ENCODE measurements at places on chromosomes 16 and 17.

GRCh38 chr17:1212946-1213345, 33.2 kb upstream of the ABR start:
- H3K36me3 ChIP-seq = no peaks in the 10 kb centered on the region
- no peak overlapping the region for H3K4me3 ChIP-seq
- H3K27me3 ChIP-seq = peaks cover 39% of the 10 kb centered on the region
- H3K4me1 ChIP-seq = no peaks in the 10 kb centered on the region
- no peak for DNase-seq

DNA sequence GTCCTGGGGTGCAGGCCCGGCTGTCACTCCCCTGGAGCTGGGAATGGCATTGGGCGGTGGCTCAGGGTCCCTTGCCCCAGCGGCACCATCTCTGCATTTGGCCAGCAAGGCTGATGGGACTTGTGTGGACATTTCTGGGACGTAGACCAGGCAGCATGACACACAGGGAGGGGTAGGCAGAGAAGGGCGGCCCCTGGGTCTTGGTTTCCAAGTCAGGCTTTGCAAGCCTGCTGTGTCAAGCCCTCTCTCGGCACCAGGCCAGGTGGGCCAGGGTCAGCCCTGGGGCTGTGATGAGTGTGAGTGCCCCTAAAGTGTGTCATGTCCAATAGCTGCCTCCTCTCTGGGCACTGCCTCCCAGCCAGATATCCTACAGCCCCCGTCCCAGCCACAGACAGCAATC, 335.2 kb downstream of the SEC14L1 start:
- no peaks in the 10 kb centered on the region for H3K36me3 ChIP-seq
- no peaks in the 10 kb centered on the region for H3K27me3 ChIP-seq
- H3K4me3 ChIP-seq = no peak overlapping the region
- H3K27ac ChIP-seq = peak overlapping the region; percentile 91
- no peak for DNase-seq

- no peaks in the 10 kb centered on the region for H3K36me3 ChIP-seq
- no peaks in the 10 kb centered on the region for H3K27me3 ChIP-seq
- no peak overlapping the region for H3K4me3 ChIP-seq
- H3K4me1 ChIP-seq = no peaks in the 10 kb centered on the region
- DNase-seq = no peak
- H3K27ac ChIP-seq = no peak overlapping the region
Measured at GRCh38 chr16:19210280-19210924, 42.4 kb downstream of the SYT17 start.

DNA sequence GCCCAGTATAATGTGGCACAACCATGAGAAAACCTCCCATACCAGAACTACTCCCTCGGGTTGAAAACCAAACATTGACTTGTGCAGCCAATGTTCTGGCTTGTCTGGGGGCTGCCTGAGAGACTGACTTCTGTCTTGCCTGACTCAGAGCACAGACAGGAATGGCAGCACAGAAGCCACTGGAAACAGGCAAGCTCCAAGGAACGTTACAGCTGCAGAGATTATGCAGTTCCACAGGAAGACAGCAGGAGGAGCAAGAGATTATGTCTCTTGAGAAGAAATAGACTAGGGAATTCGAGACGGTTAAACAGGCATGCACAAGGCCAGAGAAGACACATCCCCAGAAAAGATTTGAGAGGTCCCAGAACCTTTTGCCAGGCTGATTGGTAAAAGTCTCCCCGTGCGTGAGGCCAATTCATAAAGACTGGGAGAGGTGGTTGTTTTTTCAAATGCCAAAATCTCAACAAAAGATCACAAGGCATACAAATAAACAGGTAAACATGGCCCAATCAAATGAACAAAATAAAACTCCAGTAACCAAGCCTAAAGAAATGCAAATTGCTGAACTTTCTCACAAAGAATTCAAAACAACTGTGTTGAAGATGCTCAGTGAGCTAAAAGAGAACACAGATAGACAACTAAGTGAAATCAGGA, 90.6 kb upstream of the CDH5 start:
- no peak for DNase-seq
- H3K36me3 ChIP-seq = no peaks in the 10 kb centered on the region
- peaks cover 10% of the 10 kb centered on the region for H3K4me1 ChIP-seq
- no peaks in the 10 kb centered on the region for H3K27me3 ChIP-seq

- peaks cover 22% of the 10 kb centered on the region for H3K4me1 ChIP-seq
- H3K4me3 ChIP-seq = peak overlapping the region; percentile 76
- peaks cover 8% of the 10 kb centered on the region for H3K36me3 ChIP-seq
- DNase-seq = no peak
- H3K27ac ChIP-seq = peak overlapping the region; percentile 96
Measured at GRCh38 chr17:50533720-50534148, 1.2 kb downstream of the EPN3 start.

GRCh38 chr16:10679921-10680320, 14.8 kb downstream of the TEKT5 start:
- H3K36me3 ChIP-seq = no peaks in the 10 kb centered on the region
- no peaks in the 10 kb centered on the region for H3K27me3 ChIP-seq
- no peak overlapping the region for H3K4me3 ChIP-seq
- H3K4me1 ChIP-seq = peaks cover 10% of the 10 kb centered on the region
- no peak for DNase-seq

GRCh38 chr17:15361151-15361550, 19.8 kb upstream of the TEKT3 start:
- H3K4me1 ChIP-seq = no peaks in the 10 kb centered on the region
- no peaks in the 10 kb centered on the region for H3K36me3 ChIP-seq
- H3K4me3 ChIP-seq = no peak overlapping the region
- no peak overlapping the region for H3K27ac ChIP-seq
- no peak for DNase-seq

DNA sequence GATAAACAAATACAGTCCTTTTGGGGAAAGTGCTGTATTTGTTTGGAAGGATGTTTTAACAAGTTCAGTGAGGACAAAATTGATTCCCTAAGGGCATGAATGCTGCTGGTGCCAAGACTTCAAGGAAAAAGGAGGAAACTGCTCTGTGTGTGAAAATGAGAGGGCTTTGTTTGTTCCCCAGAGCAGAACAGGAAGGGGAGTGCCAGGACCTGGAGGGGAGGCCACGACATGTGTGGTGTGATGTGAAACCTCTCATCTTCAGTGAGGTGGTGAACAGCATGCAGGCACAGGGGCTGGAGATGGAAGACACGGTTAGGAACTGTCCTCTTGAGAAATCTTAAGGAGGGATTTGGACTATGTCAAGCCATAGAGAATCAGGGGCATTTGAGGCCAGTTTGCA, 46.6 kb upstream of the GRIN2A start:
- H3K27ac ChIP-seq = no peak overlapping the region
- H3K27me3 ChIP-seq = no peaks in the 10 kb centered on the region

- no peaks in the 10 kb centered on the region for H3K36me3 ChIP-seq
- no peak for DNase-seq
- peak overlapping the region; percentile 23 for H3K4me3 ChIP-seq
- no peaks in the 10 kb centered on the region for H3K27me3 ChIP-seq
- peaks cover 17% of the 10 kb centered on the region for H3K4me1 ChIP-seq
- no peak overlapping the region for H3K27ac ChIP-seq
Measured at GRCh38 chr17:42107597-42108576, 4.6 kb downstream of the DHX58 start.

- no peak overlapping the region for H3K4me3 ChIP-seq
- peaks cover 14% of the 10 kb centered on the region for H3K36me3 ChIP-seq
- peaks cover 44% of the 10 kb centered on the region for H3K4me1 ChIP-seq
- DNase-seq = no peak
- no peaks in the 10 kb centered on the region for H3K27me3 ChIP-seq
Measured at GRCh38 chr17:45077643-45078042, 16.5 kb downstream of the NMT1 start.

DNA sequence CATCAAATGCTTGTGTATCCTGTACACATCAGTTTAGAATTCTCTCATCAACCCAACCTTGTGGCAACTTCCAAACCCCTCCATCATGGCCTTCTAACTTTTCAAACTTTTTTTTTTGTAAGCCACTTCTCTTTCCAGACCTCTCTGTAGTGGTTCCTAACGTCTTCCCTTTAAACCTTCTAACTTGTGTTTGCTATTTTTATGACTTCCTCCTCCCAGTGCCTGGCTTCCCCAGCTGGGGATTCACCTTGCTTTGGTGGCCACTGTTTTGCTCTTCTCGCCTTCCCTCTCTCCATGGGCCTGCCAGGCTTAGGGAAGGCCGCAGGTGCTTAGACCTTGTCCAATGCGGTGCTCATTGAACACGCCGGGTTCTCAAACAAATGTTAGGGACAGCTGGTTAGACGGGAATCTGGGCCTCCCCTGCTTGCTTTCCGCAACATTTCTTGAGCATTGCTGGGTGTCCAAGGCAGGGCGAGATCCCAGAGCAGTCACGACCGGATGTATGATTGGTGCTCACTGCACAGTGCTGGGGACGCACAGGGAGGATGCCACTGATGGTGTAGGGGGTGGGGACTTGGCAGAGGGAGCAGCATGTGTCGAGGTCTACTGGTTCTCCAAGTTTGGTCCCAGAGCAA, 1.1 kb upstream of the XYLT2 start:
- no peaks in the 10 kb centered on the region for H3K36me3 ChIP-seq
- peaks cover 20% of the 10 kb centered on the region for H3K4me1 ChIP-seq
- H3K4me3 ChIP-seq = no peak overlapping the region
- DNase-seq = no peak

DNA sequence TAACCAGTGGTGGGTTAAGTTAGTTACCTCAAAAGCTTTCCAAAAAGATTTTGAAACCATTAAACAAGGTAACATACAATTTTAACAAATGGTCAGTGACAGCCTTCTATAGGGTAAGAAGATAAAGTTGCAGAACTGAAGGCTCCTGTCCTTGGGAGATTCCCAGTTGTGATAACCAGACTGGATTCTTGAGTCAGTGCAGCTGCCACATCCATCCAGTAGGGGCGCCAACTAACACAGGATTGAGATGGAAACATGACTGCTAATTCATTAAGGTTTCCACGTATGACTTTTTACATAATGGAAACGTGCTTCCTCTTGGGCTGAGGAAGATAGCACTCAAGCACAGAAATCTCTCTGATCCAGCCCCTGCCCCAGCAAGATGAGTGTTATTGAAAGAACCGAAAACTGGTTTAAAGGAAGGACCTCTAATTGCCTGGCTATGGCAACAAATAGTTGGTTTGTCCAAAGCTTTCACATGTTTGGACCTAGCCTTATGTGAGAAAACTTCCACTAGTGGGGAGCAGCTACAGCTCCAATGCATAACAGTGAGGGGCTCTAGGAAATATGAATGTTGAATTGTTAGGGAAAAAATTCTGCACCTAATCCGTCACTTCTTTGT, 269.8 kb upstream of the MYOCD start:
- H3K4me1 ChIP-seq = no peaks in the 10 kb centered on the region
- H3K27me3 ChIP-seq = no peaks in the 10 kb centered on the region
- no peaks in the 10 kb centered on the region for H3K36me3 ChIP-seq
- H3K27ac ChIP-seq = no peak overlapping the region
- H3K4me3 ChIP-seq = no peak overlapping the region

DNA sequence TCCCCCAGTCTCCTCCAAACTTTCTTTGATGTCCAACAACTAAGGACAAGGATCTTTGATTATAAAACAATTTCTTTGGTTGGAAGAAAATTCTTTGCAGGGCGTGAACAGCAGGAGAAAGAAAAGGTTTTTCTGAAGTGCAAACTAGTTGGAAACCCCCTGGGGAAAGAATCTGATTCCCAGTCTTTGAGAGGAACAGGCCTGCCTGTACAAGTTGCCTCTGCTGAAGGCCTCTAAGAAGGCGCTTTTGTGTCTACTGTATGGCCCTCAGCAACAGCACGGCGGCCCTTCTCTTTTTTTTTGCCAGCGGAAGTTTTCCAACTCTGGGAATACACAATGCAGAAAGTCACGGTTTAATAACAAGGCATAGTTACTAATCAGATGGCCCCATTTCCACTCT, 14.0 kb downstream of the RNF43 start:
- H3K4me3 ChIP-seq = no peak overlapping the region
- H3K27me3 ChIP-seq = no peaks in the 10 kb centered on the region
- peak overlapping the region; percentile 66 for H3K27ac ChIP-seq
- no peaks in the 10 kb centered on the region for H3K36me3 ChIP-seq
- no peaks in the 10 kb centered on the region for H3K4me1 ChIP-seq
- no peak for DNase-seq

- no peaks in the 10 kb centered on the region for H3K4me1 ChIP-seq
- H3K27me3 ChIP-seq = peaks cover 26% of the 10 kb centered on the region
- no peaks in the 10 kb centered on the region for H3K36me3 ChIP-seq
- no peak overlapping the region for H3K27ac ChIP-seq
- DNase-seq = no peak
- no peak overlapping the region for H3K4me3 ChIP-seq
Measured at GRCh38 chr17:42077755-42078154, 20.5 kb downstream of the ZNF385C start.

GRCh38 chr16:1551166-1551565, 17.7 kb downstream of the TMEM204 start:
- no peaks in the 10 kb centered on the region for H3K27me3 ChIP-seq
- no peak for DNase-seq
- peak overlapping the region; percentile 20 for H3K27ac ChIP-seq
- H3K4me1 ChIP-seq = no peaks in the 10 kb centered on the region

GRCh38 chr17:11564589-11565380, 33.5 kb upstream of the DNAH9 start:
- no peaks in the 10 kb centered on the region for H3K27me3 ChIP-seq
- no peak overlapping the region for H3K27ac ChIP-seq
- H3K4me3 ChIP-seq = no peak overlapping the region
- H3K36me3 ChIP-seq = no peaks in the 10 kb centered on the region

DNA sequence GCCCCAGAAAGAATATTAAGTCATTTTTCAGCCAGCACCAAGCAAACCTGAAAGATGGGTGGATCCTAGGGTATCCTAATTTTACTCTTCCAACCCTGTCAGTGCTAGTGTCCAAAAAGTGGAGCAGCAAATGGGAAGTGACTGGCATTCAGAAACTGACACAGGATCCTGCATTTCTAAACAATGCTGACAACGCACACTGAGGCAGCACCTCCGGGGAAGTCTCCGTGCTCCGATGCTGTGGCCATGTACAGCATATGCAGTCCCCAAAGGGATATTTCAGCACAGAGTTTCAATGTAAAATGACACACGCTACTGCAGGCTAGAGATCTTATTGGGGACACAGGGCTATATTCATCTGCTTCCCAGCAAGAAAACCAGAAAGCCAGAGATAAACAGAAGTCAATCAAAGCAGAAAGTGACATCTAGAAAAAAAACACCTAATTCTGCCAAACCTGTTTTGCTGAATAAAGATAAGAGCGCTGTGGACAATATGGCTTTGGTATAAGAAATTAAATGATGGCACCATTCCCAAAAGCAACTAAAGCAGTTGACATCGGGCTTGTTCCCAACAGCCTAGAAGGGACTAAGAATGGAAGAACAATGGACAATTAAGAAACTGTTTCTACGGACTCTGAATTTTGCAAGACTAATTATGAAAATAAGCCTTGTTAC, 17.3 kb downstream of the XYLT1 start:
- H3K27ac ChIP-seq = no peak overlapping the region
- no peaks in the 10 kb centered on the region for H3K36me3 ChIP-seq
- peaks cover 4% of the 10 kb centered on the region for H3K4me1 ChIP-seq
- no peak overlapping the region for H3K4me3 ChIP-seq

- no peaks in the 10 kb centered on the region for H3K27me3 ChIP-seq
- no peaks in the 10 kb centered on the region for H3K4me1 ChIP-seq
- no peak overlapping the region for H3K27ac ChIP-seq
- H3K4me3 ChIP-seq = no peak overlapping the region
- H3K36me3 ChIP-seq = no peaks in the 10 kb centered on the region
Measured at GRCh38 chr16:49563666-49564065, 190.1 kb downstream of the C16orf78 start.

- no peak for DNase-seq
- no peaks in the 10 kb centered on the region for H3K27me3 ChIP-seq
- H3K36me3 ChIP-seq = no peaks in the 10 kb centered on the region
- no peak overlapping the region for H3K4me3 ChIP-seq
Measured at GRCh38 chr16:17125671-17126070, 345.1 kb downstream of the XYLT1 start.
